ENCODE measurements at places on chromosomes 12 and 14.

- DNase-seq, result no peak
Measured at GRCh38 chr14:88075269-88075981, 70.5 kb downstream of the GPR65 start.

GRCh38 chr14:56150645-56151345, 32.6 kb downstream of the PELI2 start:
- DNase-seq, result peak; percentile 53

DNA sequence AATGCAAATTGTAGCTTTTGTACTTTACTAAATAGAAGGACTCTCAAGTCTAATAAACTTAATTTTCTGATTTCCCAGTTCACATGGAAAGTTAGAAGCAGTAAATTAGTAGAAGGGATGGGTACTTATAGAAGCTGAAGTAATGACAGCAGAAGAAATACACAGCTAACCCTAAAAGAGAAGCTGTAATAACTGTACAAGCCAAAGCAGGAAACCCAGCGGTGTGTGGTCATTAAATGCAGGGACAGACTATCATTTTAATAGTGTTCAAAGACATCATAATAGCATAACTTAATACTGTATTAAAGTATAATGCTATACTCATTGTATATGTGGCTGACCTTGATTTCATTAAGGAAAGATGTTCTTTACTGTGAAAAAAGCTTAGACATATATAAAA, 74.9 kb downstream of the PCNX1 start:
- no peak for DNase-seq

GRCh38 chr12:115232455-115233156, 548.6 kb upstream of the TBX3 start:
- DNase-seq, result no peak

DNA sequence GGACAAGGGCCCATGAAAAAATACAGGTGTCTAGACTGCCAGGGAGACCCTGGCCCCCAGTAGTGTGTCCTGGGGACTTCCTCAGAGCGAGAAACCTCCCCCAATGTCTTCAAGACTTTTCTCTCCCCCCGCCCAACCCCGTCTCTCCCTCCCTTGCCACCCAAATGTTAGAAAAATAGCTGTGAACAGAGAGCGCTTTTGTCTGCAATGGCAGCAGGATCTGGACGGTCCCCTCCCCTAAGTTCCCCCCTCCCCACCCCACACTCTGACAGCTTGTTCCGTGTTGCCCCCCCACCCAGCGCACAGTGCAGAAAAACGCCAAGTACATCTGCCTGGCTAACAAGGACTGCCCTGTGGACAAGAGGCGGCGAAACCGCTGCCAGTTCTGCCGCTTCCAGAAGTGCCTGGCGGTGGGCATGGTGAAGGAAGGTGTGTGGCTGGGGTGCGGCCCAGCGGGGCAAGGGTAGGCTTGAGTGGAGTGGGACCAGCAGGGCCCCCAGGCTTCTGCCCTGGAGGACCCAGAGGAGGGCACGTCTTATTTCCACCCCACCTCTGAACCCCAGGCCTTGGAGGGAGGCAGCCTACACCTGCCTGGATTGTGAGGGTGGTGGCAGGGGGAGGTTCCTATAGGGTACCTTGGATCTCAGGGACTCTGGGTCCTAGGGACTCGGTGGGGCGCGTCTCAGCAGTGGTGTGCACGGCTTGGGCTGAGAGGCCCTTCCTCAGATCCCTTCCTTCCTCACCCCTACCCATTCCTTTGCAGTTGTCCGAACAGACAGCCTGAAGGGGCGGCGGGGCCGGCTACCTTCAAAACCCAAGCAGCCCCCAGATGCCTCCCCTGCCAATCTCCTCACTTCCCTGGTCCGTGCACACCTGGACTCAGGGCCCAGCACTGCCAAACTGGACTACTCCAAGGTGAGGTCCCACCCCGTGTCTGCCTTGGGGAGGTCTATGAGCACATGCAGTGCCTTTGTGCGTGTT, 4.8 kb downstream of the NR4A1 start:
- DNase-seq, result no peak

DNA sequence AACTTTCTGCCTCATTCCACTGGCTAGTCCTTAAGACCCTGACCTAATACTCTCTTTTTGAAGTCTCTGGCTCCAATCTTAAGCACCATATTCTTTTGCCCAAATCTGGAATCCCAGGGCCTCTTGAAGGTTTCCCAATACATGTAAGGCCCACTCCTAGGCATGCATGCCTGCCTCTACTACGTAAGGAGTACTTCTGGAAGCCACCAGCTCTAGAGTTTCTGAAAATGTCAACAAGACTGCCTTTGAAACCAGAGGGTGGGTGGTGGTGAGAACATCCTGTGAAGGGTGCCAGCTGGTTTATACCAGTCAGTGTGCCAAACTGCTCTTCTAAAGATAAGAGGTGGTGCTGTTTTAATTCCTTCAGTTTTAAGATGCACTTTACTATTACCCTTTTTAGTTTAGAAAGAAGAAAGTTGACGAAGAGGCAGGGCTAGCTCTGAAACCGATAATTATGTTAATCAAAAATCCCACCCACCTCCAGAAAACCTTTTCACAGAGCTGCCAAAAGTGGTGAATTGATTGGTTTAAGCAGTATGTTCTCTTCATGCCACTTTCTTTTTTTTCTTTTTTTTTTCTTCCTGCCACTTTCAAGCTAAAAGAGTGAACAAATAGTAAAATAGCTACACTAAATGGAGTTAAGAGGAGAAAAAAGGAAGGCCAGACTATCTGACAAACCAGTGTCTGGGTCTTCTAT, 8.7 kb upstream of the WDR89 start:
- no peak for DNase-seq

- DNase-seq, result no peak
Measured at GRCh38 chr12:25236190-25236589, 14.5 kb downstream of the KRAS start.

GRCh38 chr12:114911196-114911595, 227.2 kb upstream of the TBX3 start:
- no peak for DNase-seq

- DNase-seq, result no peak
Measured at GRCh38 chr14:106317593-106317992, 791.2 kb downstream of the TMEM121 start.

DNA sequence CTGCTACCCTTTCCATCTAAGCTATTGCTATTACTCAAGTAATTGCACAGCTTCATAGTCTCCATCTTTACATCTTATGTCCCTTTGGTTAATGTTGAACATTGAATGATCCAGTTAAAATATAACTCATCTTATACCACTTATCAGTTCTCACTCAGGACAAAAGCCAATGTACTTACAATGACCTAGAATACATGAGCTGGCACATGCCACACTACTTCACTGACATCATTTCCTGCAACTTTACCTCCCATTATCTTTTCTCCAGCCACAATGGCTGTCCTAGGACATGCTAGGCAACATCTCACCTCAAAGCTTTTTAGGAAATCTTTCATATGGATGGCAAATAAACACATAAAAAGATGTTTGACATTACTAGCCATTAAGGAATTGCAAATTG, 309.2 kb downstream of the FOXG1 start:
- DNase-seq, result no peak

DNA sequence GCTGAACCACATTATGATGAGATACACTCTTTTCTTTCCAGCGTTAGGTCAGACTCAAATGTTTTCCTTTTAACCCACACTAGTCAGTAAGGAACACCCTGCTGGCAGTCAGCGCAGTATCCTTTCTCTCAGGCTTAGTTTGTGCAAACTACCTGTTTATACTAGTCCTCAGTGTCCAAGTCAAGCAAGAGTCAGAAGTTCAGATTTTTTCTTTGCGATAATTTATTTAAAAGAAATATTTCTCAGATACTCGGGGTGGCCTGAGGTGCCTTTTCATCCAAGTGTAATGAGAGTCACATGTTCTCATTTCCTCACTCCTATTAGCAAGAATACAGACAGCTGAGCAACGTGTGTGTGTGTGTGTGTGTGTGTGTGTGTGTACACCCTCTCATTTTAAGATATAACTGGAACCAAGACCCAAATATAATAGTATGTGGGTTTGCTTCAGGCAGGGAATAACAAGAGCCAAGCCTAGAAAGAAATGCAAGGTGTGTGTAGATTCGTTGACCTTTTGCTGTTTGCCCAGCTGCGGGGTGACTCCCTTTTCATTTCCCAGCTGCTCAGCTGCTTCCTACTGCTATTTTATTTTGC, 182.7 kb downstream of the KICS2 start:
- DNase-seq, result no peak

- DNase-seq, result peak; percentile 32
Measured at GRCh38 chr12:123043536-123044001, 63.1 kb downstream of the ARL6IP4 start.
